ENCODE measurements at places on chromosomes 7 and 10. TPM values are rescaled to one million over a fixed set of nuclear protein-coding genes. Genes with fewer than 3 reads are reported as not detected.

GRCh38 chr10:66837335-66837734 is 88.5 kb upstream of the LRRTM3 start:
- H3K27ac ChIP-seq = no peak overlapping the region
- H3K36me3 ChIP-seq = no peaks in the 10 kb centered on the region
- H3K4me1 ChIP-seq = no peaks in the 10 kb centered on the region
- H3K4me3 ChIP-seq = no peak overlapping the region
- no peak for DNase-seq

DNA sequence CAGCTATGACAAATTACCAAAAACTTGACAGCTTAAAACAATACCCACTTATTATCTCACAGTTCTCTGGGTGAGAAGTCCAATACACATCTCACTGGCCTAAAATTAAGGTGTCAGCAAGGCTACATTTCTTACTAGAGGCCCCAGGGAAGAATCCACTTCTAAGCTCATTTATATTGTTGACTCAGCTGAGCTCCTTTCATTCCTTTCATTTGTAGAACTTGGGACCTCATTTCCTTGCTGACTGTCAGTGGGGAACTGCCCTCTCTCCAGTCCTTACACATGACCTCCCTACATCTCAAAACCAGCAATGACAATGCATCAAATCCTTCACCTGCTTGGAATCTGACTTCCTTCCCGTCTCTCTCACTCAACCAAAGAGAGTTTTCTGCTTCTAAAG is 240.3 kb downstream of the IPMK start:
- DNase-seq = no peak
- H3K4me3 ChIP-seq = no peak overlapping the region
- no peaks in the 10 kb centered on the region for H3K27me3 ChIP-seq
- no peaks in the 10 kb centered on the region for H3K36me3 ChIP-seq

DNA sequence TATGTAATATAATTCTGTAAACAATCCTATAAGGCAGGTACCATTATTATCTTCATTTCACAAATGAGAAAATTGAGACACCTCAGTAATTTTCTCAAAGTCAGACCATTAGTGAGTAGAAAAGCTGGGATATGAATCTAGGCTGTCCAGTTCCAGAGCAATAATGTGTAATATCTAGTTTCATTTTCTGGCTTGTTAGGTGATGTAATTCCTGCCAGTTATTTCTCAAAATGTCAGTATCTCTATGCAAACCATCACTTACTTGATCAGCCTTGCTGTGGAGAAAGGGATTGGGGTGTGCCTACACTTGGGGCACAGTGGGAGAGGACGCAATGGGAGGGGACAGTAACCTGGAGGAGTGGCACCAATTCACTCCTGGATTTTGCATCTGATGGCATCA is 157.5 kb downstream of the LYZL1 start:
- no peak overlapping the region for H3K27ac ChIP-seq
- H3K4me1 ChIP-seq = peaks cover 17% of the 10 kb centered on the region
- no peaks in the 10 kb centered on the region for H3K36me3 ChIP-seq
- no peak for DNase-seq
- no peaks in the 10 kb centered on the region for H3K27me3 ChIP-seq

- no peaks in the 10 kb centered on the region for H3K4me1 ChIP-seq
- DNase-seq = no peak
- H3K4me3 ChIP-seq = no peak overlapping the region
- no peak overlapping the region for H3K27ac ChIP-seq
Observed at GRCh38 chr10:4704034-4704545, 121.9 kb upstream of the AKR1E2 start.

- no peak for DNase-seq
- H3K36me3 ChIP-seq = no peaks in the 10 kb centered on the region
- no peaks in the 10 kb centered on the region for H3K4me1 ChIP-seq
- no peak overlapping the region for H3K4me3 ChIP-seq
- H3K27ac ChIP-seq = no peak overlapping the region
Observed at GRCh38 chr10:33165911-33166310, 168.6 kb downstream of the NRP1 start.

Gene MRLN
- not detected for total RNA-seq

Gene MYOZ1
- not detected for total RNA-seq

Gene ELN
- 92.6 TPM for total RNA-seq

- DNase-seq = no peak
- no peak overlapping the region for H3K4me3 ChIP-seq
- no peaks in the 10 kb centered on the region for H3K27me3 ChIP-seq
- no peaks in the 10 kb centered on the region for H3K4me1 ChIP-seq
- no peaks in the 10 kb centered on the region for H3K36me3 ChIP-seq
Observed at GRCh38 chr7:116571037-116571436, 46.2 kb downstream of the CAV1 start.

DNA sequence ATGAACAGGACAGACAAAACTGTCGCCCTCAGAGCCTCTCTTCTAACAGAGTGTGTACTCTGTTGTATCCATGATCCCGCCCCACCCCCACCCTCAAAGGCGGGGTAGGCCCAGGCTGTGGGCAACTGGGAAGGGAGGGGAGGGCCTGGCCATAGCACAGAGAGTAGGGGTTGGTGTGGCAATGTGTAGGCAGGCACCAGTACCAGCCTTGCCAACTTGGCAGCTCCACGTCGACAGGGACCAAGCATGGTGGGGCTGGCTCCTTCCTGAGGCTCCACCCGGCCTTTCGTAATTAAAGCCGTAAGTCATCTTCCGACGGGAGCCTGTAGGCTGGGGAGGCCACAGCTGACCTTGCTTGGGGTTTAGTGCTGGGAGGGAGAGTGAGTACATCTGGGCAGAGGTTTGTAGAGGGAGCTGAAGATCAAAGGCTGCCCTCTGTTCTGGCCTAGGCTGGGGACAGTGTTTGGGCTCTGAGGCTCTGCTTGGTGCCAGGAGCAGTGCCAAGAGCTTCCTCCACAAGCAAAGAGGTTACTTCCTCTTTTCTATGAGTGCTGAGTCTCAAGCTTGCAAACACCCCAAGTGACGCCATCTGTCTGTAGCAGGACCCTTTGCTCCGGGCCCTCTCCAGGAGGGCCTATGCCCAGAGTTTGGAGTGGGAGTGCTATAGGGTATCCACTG is 121.6 kb downstream of the C10orf105 start:
- no peak overlapping the region for H3K4me3 ChIP-seq
- DNase-seq = peak; percentile 21
- H3K27me3 ChIP-seq = no peaks in the 10 kb centered on the region
- H3K27ac ChIP-seq = peak overlapping the region; percentile 54

GRCh38 chr7:2504889-2505375 is 14.6 kb upstream of the LFNG start:
- DNase-seq = no peak
- H3K4me3 ChIP-seq = no peak overlapping the region

DNA sequence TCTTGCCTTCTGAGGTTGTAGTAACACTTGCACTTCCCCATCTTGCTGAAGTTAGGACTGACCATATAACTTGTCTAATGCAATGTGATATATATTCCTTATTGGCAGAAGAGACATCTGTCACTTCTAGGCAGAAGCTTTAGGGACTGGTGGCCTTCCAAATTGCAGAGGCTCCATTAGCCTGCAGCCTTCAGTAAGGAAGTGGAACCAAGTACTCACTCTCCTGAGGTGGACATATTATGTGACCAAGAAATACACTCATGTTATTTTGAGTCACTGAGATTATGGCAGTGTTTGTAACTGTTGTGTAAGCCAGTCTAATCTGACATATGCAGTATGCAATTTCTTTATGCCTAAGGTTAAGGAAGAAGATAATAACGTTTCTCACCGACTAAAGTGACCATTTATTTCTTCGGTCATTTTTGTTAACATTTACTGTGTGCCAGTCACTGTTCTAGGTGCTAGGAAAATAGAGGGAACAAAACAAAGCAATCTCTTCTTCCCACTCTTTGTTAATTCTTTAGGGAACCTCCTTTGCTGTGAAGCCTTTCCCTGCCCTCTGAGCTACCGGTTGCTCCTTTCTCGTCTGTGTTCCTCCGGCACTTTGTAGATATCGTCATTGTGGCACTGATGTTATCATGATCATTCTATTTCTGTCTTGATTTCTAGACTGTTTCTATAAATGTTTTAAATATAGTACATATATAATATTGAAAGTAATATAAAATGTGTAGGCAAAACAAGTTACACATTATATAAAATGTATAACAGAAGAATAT is 52.9 kb upstream of the HBP1 start:
- no peak overlapping the region for H3K4me3 ChIP-seq
- H3K4me1 ChIP-seq = peaks cover 9% of the 10 kb centered on the region
- DNase-seq = no peak
- no peaks in the 10 kb centered on the region for H3K27me3 ChIP-seq
- H3K27ac ChIP-seq = no peak overlapping the region
- no peaks in the 10 kb centered on the region for H3K36me3 ChIP-seq

Gene CYP3A5
- total RNA-seq = 358 TPM

- no peak overlapping the region for H3K27ac ChIP-seq
- H3K4me3 ChIP-seq = no peak overlapping the region
- no peaks in the 10 kb centered on the region for H3K36me3 ChIP-seq
Observed at GRCh38 chr10:69911613-69912528, 110.2 kb downstream of the COL13A1 start.

DNA sequence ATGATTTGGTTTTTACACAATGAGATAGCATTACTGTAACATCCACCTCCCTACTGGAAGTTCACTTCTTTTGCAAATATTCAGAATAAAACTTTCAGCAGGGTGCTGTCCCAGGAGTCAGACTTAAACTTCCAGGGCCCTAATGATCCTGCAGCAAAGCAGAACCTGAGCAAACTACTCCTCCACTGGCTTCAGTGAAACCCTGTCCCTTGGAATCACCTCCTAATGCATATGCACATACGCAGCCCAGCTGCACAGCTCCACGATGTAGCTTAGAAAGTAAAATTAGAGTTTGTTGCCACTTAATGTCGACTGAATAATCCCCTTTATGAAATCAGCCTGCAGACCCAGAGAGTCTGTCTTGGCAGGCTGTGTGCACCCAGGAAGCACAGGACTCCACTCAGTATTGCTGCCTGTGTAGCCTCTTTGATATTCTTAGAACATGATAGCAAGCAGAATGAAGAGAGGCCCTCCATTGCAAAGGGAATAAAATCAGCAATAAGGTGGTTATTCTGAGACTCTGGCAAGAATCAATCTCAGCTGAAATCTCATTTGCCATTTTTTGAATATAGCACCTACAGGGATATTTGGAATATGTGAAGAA is 1.6 kb downstream of the NPSR1 start:
- DNase-seq = no peak
- no peaks in the 10 kb centered on the region for H3K27me3 ChIP-seq
- H3K27ac ChIP-seq = no peak overlapping the region
- no peak overlapping the region for H3K4me3 ChIP-seq

Gene NXPH1
- not detected for total RNA-seq

DNA sequence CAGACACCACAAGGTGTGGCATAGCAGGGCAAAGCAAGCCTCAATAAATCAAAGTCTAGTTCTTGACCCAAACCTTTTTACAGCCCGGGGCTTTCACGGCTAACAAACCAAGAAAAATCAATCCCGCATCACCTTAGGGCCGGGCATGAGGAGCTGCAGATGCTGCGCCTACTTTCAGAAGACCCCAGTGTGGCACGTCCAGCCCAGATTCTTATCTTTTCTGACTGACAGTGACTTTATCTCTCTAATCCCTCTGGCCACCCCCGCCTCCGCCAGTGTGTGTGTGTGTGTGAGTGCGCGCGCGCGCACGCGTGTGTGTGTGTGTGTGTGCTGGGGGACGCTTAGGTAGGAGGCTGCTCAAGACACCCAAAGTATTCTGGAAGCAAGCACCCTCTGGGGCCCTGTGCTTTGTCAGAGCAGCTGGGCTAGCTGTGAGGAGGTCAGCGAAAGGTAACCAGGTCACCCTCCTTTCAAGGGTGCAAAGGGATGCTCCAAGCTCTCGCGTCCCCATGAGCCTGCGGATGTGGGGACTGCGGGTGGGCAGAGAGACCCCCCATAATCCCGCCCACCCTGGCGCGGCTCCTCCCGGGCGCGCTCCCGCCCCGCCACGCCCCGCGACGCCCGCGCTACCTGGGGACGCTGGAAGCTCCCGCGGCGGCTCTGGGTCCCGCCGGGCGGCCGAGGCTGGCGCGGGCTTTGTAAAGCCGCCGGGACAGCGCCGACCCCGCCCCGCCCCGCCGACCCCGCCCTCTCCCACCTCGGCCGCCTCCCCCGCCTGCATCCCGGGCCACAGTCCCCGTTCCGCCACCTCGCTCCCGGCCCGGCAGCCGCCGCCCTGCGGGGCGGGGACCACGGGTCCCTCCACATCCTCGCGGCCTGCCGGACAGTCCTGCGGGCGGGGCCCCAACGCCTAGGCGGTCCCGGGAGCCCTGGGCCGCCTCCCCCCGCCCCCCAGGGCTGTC is 57.1 kb upstream of the RHOBTB1 start:
- peaks cover 12% of the 10 kb centered on the region for H3K4me1 ChIP-seq
- H3K36me3 ChIP-seq = no peaks in the 10 kb centered on the region
- no peak overlapping the region for H3K27ac ChIP-seq
- H3K4me3 ChIP-seq = peak overlapping the region; percentile 21

DNA sequence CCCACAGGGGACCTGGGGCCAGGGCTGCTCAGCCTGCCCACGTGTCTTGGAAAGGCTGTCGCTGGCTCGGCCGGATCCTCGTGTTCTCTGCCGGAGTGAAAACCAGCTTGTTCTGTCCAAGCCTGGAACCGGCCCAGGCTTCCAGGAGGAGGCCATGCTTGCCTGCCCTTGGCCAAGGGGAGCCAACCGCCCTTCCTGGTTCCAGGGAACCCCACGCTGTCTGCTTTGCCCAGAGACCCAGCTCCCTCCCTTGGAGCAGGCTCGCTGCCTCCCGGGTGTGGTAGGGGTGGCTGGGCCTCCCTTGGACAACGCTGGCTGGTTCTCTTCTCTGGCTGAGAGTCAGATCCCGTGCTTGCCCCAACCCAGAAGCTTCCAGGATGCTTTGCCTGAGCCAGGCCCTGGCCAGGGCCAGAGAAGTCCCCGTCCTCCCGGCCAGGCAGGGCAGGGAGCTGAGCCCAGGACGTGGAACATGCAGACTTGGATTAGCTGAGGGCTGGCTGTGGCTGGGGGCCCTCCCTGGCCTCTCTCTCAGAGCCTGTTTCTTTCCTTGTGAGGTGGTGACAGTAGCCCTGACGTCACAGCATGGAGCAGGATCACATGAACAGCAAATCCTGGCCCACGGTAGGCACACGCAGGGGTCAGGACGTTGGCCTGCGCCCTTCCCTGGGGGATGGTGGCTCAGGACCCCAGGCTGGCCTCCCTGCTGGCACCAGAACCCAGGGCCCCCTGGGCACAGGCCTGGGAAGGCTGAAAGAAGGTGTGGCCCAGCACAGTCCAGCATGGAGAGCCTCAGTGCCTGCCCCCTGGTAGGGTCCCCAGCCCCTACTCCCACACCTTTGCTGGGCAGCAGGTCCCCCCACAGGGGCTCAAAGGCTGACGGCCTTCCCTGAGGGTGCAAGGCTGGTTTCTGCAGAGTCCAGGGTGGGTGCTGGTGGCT is 67.5 kb downstream of the PWWP2B start:
- no peaks in the 10 kb centered on the region for H3K36me3 ChIP-seq
- peak; percentile 77 for DNase-seq
- H3K4me1 ChIP-seq = peaks cover 44% of the 10 kb centered on the region
